EL (cell line): ENCODE measurements at places on chromosomes 6 and 20.

GRCh38 chr20:45813006-45813340 is 529 bp downstream of the UBE2C start:
- DNase-seq, result no peak

DNA sequence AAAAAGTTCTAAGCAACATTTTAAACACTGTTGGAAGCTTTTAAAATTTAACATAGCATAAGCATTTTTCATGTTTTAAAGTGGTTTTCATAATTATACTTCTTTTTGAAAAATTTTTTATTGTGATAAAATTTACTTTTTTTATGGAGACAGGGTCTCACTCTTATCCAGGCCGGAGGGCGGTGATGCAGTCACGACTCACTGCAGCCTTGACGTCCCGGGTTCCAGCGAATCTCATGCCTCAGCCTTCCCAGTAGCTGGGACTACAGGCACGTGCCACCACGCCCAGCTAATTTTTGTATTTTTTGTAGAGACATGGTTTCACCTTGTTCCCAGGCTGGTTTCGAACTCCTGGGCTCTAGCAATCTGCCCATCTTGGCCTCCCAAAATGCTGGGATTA is 46.1 kb upstream of the TULP4 start:
- no peak for DNase-seq

DNA sequence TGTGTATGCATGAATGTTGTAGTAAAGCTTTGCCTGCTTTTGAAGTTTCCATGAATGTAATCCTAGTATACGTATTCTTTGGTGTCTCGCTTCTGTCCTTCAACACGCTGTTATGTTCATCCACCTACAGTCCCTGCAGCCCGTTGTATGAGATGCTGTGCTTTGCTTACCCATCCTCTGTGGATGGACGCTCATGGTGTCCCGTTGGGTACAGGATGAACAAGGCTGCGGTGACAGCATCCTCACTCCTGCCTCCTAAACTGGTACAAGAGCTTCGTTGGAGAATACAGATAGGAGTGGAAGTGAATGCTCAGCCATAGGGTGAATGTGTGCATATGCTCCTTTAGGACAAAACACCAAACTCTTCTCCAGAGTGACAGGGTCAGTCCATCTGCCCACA is 366.2 kb downstream of the ZFAND3 start:
- DNase-seq, result no peak

DNA sequence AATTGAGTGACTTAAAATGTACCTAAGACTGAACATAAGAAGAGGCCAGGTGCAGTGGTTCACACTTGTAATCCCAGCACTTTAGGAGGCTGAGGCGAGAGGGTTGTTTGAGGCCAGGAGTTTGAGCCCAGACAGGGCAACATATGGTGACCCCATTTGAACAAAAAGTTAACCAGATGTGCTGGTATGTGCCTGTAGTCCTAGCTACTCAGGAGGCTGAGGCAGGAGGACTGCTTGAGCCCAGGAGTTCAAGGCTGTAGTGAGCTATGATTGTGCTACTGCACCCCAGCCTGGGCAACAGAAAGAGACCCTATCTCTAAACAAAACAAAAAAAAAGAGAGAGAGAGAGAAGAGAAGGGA is 10.1 kb upstream of the PAQR8 start:
- DNase-seq, result no peak

- peak; percentile 93 for DNase-seq
Measured at GRCh38 chr6:147170269-147170668, 33.9 kb upstream of the STXBP5 start.

DNA sequence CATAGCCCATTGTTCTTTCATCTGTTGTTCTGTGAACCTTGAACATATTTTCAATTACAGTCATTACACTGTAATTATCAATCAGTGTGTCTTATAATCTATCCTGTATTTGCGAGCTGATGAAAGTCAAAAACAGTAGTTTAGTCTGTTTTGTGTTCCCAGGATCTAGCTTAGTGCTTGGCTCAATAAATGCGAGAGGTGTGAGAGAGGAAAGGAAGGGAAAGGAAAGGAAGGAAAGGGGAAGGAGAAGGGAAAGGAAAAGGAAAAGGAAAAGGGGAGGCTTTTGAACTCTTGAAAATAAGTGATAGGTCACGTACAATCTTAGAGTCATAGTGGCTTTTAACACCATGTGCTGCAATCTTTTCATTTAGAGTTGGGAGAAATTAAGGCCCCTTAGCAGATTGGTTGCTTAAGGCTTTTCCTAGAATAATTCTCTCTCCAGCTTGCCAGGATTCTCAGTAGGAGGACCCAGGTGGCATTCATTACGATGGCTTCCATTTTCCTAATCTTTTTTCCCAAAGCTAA is 433.8 kb upstream of the PLCB4 start:
- no peak for DNase-seq

- DNase-seq, result peak; percentile 7
Measured at GRCh38 chr6:166420351-166420750, 37.6 kb upstream of the MPC1 start.

DNA sequence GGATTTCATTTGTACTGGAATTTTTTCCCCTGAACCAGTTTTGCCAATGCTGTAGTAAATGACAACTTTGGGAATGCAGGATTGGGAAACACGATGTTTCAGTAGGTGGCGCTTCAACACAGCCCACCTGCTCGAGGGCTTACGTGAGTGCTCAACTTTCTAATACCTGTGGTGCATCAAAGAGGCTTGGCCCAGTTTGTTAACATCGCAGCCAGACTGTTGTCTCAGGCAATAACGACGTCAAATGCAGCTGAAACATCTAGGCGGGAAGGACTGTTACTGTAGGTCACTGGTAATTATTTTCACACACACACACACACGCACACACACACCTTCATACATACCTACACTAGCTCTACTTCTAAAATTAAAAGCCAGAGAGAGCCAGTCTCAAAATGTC is 815.5 kb upstream of the SLC35B3 start:
- peak; percentile 49 for DNase-seq

DNA sequence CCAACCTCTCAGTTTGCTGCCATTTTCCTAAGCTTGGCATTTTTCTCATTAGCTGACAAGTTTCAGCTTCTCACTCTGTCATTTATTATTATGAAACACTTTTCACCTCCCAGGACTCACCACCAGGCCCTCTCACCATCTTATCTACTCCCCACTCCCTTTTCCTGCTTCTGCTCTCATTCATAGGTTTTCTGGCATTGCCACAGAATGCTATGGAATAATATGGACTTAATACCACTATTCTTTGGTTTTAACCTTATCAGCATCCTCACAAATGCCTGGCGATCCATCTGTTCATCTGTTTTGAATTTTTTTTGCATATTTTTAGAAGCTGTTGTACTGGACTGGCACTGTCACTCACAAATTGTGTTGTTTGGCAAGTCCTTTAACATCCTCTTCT is 16.4 kb upstream of the LAMA4 start:
- DNase-seq, result no peak

GRCh38 chr20:22567944-22568871 is 16.2 kb downstream of the FOXA2 start:
- no peak for DNase-seq

DNA sequence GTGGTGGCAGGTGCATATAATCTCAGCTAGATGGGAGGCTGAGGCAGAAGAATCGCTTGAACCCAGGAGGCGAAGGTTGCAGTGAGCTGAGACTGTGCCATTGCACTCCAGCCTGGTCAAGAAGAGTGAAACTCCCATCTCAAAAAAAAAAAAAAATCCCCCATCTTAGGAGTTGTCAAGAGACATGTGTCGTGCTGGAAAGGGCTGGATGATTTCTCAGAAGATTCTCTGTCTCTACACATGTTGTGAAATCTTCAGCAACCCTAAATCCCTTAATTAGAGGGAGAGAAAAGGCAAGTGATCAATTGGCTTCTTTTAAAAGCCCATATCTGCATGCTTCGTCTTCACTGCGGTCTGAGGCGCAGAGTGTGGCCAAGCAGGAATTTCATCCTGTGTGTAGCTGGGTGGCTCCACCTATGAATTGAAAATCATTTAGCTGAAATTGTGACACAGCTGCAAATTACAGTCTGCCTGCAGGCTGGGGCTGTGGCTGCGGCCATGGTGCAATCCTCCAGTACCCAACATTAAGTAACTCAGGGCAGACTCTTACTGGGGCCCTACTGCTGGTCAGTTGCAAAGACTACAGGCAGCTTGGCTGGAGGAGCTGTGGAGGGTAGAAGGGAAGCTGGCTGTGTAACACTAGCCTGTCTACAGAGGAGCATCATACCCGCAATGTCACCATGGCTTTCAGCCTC is 3.2 kb upstream of the TGM3 start:
- no peak for DNase-seq

DNA sequence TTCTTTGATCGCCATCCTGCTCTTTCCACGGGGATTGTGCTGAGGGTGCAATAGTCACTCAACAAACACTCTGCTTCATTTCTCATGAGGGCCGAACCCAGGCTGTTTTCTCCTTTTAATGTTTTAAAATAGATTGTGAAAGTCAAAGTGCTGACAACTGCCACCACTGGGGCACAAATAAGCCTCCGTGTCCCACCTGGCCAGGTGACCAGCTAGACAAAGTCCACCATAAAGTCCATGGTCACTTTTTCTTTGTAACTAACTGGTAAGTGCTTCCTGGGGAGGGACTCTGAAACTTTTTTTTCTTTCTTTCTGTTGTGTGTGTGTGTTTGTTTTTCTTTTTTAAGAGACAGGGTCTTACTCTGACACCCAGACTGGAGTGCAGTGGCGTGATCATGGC is 219.8 kb downstream of the LY86 start:
- DNase-seq, result no peak

DNA sequence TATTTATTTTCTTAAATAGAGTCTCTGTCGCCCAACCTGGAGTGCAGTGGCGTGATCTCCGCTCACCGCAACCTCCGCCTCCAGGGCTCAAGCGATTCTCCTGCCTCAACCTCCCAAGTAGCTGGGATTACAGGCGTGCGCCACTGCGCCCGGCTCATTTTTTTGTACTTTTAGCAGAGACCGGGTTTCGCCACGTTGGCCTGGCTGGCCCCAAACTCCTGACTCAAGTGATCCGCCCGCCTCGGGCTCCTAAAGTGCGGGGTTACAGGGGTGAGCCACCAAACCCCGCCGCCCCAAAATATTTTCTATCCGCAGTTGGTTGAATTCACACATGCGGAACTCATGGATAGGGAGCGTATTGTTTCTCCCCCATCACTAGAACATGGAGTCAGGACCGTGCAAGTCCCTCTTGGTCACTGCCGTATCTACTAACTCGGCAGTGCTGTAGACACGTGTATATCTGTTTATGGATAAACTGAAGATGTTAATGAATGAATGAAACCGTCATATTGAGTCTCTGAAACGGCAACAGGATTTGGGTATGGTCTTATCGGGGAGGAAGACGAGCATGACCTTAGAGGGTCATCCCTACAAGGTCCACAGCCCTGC is 904 bp downstream of the MKKS start:
- no peak for DNase-seq

- DNase-seq, result no peak
Measured at GRCh38 chr6:29561091-29561490, 1.6 kb upstream of the UBD start.

GRCh38 chr6:30955367-30956042 is 14.7 kb downstream of the MUCL3 start:
- DNase-seq, result peak; percentile 56

GRCh38 chr6:134431421-134431859 is 113.5 kb upstream of the SGK1 start:
- peak; percentile 61 for DNase-seq

GRCh38 chr6:86913795-86914194 is 23.5 kb upstream of the HTR1E start:
- DNase-seq, result no peak

DNA sequence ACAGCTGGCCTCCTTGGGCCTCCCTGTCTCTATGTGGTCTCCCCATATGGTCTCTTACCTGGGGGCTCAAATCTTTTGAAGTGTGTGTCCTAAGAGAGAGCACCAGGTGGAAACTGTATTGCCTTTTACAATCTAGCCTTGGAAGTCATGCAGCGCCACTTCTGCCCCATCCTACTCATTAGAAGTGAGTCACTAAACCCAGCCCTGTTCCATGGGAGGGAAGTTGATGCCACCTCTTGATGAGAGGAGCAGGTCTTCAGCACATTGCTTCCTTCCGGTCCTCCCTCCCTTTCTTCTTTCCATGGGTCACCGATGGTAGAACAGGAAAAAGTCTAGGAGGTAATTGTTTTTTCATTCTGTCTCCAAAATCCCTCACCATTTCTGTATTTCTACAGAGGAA is 156.3 kb downstream of the FOXA2 start:
- DNase-seq, result no peak

GRCh38 chr20:22861990-22862389 is 173.1 kb upstream of the SSTR4 start:
- no peak for DNase-seq

DNA sequence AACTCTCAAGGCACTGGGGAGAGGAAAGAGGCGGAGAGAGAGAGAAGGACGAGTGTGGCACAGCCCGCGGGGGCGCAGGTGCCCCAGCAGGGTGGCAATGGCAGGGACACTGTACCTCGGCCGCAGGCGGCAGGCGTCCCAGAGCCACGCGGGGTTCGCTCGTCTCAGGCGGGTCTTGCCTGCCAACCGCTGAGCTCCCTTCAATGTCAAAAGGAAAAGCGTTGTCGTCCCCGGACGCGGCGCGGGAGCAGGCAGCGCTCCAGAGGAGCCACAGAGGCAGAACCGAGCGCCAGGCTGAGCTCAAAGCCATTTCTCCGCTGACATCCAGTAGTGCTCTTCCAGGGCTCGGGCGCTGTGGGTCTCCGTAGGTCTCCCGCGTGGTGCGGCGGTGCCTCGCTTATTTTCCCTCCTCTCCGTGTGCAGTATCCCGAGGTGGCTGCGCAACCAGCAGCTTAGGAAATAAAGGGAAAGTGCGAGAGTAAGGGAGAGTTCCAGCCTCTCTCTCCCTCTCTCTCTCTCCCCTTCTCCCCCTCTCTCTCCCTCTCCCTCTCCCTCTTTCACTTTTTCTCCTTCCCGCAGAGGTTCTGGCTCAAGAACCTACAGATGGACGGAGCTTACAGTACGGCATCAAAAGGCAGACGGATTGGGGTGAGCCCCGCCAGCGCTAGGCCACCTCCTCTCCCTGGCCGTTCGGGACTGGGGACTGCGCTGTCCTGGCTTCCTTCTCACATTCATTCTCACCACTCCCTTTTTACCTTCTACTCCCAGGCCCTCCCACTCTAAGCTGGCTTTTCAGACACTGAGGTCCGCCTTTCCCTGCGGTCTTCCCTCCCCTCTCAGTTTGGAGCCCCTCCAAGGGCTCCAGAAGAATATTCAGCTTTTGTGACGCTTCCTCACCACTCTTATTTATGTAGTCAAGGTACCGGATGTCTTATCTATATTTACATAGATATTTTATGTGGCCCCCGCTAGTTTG is at the start of gene LAMA4:
TSS of gene LAMA4 (minus strand) at position 727 of the 976 bp plus-strand sequence. CDS start at position 310, 417 bp downstream.
- DNase-seq, result peak; percentile 64

- peak; percentile 54 for DNase-seq
Measured at GRCh38 chr20:62921119-62921687, 5.1 kb downstream of the DIDO1 start.

DNA sequence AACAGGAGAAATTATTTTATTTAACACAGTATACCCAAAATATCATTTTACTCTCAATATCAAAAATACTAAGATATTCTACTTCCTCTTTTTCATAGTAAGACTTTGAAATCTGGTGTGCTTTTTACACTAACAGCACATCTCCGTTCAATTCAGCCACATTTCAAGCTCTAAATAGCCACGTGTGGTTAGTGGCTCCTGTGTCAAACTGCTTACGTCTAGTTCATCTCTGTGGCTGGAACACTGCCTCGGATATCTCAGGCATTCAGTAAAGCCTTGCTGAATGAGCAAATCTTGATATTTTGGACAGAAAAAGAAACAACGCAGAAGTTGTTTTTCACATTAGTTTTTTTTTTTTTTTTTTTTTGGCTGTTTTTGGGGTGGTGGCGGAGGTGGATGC is 136.1 kb downstream of the EYA4 start:
- DNase-seq, result no peak
